ENCODE measurements at places on chromosomes 11 and 22.

DNA sequence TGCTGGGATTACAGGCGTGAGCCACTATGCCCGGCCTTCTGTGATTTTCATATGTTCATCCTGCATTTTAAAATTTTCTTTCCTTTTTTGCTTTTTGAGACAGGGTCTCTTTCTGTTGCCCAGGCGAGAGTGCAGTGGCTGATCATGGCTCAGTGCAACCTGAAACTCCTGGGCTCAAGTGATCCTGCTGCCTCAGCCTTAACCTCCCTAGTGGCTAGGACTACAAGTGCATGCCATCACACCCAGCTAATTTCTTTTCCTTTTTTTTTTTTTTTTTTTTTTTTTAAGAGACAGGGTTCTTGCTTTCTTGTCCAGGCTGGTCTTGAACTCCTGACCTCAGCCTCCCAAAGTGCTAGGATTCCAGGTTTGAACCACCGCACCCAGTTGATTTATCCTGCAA is 54.1 kb upstream of the WT1 start:
- DNase-seq = no peak

GRCh38 chr11:72157131-72157530 is 21.6 kb downstream of the FOLR3 start:
- DNase-seq = no peak

- no peak for DNase-seq
Measured at GRCh38 chr22:35070451-35071093, 4.6 kb downstream of the ISX start.

- no peak for DNase-seq
Measured at GRCh38 chr11:127223026-127223425, 222.5 kb upstream of the KIRREL3 start.

- no peak for DNase-seq
Measured at GRCh38 chr11:61873588-61874376, 17.6 kb downstream of the FADS3 start.

DNA sequence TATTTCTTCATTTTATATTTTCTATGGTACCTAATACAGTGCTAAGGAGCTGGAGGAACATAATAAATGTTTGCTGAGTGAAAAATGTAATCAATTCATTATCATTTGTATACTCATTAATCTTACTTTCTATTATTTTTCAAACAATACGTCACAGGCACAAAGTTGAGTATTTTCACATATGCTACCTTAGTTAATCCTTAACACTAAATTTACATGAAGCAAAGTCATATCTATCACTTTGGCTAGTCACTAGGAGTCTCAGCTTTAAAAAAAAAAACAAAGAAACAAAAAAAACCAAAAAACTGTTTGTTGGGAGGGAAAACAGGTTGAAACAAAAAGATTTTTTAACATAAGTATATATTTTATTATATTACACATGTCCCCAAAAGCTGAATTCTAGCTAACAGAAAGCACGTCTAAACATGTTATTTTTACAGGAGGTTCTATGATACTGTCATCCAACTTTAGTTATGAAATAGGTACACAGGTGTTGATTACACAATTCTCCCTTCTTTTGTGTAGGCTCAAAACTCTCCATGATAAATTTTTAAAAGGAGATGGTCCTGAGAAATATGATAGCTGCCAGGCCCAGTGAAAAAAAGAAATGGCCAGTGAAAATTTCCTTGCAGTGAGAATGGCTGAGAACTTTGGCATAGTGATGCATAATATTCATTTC is 14.3 kb downstream of the HPS5 start:
- no peak for DNase-seq

GRCh38 chr22:20553947-20554741 is 46.7 kb downstream of the MED15 start:
- DNase-seq = no peak
